Stimulated activated CD4-positive, alpha-beta T cell treated with anti-CD3 and anti-CD28 coated beads, Interleukin-12 subunit alpha, Interleukin-12 subunit beta, amount 100 ng/mL, for 48 hours (primary cell): ENCODE measurements at places on chromosomes 13 and 19.
A peak's percentile ranks its signal among the peaks of the same experiment; 100 is the strongest.

GRCh38 chr19:28553005-28553404 lies 659.9 kb downstream of the UQCRFS1 start:
- no peak for DNase-seq

DNA sequence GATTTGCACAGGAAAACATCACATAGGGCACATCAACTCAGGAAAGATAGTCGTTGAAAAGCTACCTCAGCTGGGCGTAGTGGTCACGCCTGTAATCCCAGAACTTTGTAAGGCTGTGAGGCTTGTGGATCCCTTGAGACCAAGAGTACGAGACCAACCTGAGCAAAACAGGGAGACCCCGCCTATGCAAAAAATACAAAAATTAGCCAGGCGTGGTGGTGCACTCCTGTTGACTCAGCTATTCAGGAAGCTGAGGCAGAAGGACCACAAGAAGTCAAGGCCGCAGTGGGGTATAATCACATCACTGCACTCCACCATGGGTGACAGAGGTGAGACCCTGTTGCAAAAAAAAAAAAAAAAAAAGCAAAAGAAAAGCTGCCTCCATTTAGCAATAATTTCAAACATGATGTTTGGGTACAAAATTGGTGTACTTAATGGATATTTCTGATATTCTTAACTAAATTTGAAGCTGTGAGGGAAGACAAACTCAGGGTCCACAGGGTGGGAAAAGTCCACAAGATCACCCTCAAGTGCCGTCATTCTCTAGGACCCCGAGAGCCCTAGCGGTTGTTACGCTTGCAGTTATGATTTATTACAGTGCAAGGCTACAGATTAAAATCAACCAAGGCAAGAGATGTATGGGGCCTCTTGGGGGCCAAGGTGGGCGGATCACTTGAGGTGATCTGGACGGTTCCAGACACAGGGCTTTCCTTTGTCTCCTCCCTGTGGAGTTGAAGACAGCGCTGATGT lies 42.5 kb upstream of the LDLR start:
- DNase-seq = no peak

GRCh38 chr13:59088716-59089115 lies 1075.0 kb downstream of the DIAPH3 start:
- no peak for DNase-seq

DNA sequence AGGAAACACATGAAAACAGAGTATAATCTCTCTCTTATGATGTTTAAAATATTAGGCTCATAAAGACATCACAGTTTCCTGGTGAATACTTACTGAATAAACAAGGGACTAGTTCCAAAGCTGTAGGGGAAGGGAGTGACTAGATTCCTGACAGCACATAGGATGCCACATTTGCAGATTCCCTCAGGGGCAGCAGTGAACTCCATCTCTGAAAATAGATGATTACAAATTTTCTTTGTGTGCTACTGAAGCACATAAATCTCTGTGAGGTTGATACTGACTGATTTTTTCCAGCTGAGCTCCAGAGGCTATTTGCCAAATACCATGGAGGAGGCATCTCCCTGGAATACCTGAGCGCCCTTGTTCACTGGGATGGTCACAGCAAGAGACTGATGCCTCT lies 77.3 kb downstream of the FGF9 start:
- no peak for DNase-seq

- no peak for DNase-seq
Measured at GRCh38 chr13:78420814-78421213, 182.5 kb downstream of the POU4F1 start.

GRCh38 chr19:31538879-31539278 lies 189.6 kb upstream of the TSHZ3 start:
- no peak for DNase-seq

DNA sequence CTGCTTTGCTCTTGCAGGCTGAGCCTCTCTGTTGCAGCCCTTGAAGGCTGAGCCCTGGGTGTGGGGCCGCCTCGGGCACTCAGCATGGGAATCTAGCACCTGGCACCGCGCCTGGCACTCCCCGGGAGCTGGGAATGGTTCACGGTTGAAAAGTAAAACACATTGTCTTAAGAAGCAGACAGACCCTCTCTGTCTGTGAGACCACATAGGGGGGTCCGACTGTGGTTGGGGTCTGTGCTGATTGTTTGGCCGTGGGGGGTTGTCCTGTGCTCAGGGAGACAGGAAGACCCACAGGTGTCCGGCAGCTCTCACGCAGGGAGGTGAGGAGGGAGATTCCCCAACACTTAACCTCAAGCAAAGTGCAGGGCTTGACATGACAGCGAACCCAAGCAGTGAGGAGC lies 64.8 kb downstream of the SOX1 start:
- no peak for DNase-seq

- DNase-seq = peak; percentile 83
Measured at GRCh38 chr13:113584205-113584869, at the start of gene TFDP1. TFDP1 (plus strand) TSS chr13:113584753; CDS start chr13:113585838, 1,085 bp downstream.

- no peak for DNase-seq
Measured at GRCh38 chr13:40479196-40479845, 187.1 kb downstream of the FOXO1 start.

- DNase-seq = no peak
Measured at GRCh38 chr13:101492251-101492910, 39.9 kb downstream of the ITGBL1 start.

DNA sequence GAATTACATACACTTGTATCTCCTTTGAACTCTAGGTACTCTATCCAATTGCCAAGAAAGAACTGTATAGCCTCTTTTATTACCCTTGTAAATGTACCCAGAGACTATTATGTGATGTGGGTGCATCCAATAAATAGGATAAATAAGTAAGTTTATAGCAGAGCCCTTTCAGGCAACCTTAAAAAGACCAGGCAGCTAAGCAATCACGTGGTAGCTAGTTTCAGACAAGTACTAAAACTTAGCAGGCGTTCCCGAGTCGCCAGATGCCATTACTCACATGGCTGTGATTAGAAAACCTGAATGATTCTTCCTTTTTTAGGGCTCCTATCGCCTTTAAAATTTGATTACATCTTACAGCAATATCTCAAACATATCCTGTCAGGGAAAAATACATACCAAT lies 1303.0 kb downstream of the EFNB2 start:
- no peak for DNase-seq

GRCh38 chr19:35318679-35319448 lies 10.1 kb upstream of the CD22 start:
- DNase-seq = no peak
